GM20000 (cell line): ENCODE measurements at places on chromosomes 4 and X.

GRCh38 chrX:100643956-100644860 lies at the start of gene SRPX2:
Gene SRPX2 (plus strand): TSS chrX:100644199. CDS start chrX:100646323, 2,124 bp downstream.
- no peak for DNase-seq

DNA sequence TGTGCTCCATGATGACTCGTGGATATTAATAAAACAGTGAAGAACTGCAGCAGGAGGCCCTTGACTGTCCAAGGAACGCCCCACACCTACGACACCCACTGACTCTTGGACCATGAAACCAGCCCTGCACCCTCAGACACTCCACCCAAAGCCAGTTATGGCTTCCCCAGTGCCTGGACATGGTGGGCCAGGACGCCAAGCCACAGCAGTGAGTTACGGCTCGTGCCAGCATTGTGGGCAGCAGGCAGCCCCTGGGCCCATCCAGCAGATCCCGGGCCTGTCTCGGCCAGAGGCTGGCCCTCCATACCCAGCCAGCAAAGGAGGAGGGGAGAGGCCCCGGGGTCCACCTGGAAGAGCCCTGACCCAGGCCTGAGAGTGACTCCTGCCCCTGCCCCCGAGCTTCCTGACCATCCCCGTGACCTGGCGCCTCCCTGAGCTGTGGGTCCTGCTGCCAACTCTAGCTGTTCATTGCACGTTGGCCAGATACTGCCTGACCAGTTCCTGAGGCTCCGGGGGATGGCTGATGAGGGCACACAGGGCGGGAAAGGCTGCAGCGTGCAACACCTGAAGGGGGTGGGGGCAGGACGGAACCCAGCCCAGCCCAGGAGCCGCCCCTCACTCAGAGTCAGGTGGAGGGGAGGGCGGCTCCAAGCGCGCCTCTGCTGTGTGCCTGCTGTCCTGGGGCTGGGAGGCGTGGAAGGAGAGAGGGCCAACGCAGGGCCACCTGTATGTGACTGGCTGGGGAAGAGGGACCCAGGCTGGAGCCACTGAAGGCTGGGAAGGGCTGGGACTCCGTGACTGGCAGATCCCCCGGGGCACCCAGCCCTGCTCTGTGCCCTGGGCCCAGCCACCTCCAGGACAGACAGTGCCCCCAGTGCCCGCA lies 739 bp downstream of the SLC49A3 start:
- no peak for DNase-seq

DNA sequence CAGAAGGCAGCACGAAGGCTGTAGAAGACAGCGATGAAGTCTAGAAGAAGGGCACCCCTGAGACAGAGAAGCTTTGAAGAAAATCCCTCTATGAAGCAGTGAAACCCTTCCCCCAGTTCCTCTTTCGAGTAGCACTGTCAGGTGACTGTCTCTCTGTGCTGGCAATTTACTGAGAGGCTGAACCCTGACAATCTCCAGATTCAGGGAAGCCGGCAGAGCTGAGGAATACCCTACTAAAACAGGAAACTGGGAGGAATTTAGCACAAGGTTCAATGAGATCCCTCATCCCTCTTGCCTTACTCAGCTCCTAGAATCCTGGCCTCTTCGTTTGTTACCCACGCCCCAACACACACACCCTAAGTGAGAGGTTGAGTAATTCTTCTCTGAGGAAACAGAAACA lies 239.7 kb upstream of the NOCT start:
- peak; percentile 13 for DNase-seq

GRCh38 chrX:92270936-92271855 lies 492.0 kb downstream of the PCDH11X start:
- DNase-seq, result no peak

DNA sequence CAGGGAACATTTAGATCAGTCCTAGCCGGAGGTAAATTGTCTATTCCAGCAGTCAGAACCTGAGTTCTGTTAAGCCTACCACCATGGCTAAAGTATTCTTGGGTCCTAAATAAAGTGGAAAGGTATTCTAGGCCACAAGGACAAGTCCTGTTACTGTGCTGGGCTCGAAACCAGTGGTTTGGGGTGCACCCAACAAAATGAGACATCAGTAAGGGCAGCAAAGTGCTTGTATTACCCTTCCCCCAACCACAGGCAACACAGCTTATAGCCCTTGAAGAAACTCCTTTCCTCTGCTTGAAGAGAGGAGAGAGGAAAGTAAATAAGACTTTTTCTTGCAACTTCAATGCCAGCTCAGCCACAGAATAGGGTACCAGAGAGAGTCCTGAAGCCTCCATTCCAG lies 1345.6 kb downstream of the PCDH18 start:
- DNase-seq, result no peak

- no peak for DNase-seq
These were observed 8.9 kb downstream of the TCEANC start for GRCh38 chrX:13661735-13662288.

DNA sequence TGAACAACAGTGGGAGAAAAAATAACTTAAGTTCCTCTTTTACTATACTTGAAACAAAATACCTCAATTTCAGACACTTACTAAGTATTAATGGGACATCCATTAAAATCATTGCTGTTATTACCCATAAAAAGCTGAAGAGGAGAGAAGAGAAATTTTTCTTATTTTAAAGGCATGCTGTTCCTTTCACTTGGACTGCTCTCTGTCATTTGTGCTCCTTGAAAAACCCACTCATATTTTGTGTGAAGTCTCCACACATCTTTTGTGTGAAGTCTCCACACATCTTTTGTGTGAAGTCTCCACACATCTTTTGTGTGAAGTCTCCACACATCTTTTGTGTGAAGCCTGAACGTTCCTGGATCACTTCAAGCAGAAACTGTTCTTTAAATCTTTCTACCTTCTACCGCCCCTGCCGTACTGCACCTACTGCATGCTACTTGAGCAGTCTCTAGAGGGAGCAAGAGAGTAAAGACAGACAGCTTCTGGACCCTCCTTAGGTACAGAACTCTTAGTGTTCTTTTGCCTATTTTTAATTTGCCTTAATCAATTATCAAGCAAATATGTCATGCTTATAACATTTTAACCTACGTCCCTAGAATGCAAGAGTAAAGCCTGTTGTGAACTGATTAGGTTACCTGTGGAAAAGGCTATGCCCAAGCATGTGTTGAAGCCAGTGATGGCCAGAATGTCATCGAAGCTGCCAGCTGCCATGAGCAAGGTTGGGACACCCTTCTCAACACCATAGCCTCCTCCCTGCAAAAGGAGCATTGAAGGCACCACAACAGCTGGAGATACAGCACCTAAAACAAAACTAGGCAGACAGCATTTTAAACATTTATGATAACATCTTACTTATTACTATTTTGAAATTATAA lies 27.1 kb upstream of the SLC9B1 start:
- DNase-seq, result peak; percentile 52

DNA sequence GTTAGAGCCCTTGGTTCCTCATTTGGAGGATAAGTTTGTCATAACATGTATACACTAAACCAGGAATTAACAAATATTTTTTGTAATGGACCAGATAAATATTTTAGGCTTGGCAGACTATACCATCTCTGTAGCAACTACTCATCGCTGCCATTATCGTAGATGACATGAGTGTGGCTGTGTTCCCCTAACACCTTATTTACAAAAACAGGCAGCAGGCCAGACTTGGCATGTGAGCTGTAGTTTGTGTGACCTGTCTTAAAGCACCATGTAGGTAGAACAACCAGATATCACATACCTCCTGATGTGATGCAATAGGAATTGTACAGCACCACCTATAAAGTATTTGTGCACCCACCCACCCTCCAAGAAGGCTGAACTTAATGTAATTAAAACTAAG lies 82.0 kb downstream of the RASGEF1B start:
- DNase-seq, result no peak
